Stimulated activated naive CD8-positive, alpha-beta T cell treated with anti-CD3 and anti-CD28 coated beads, Interleukin-15, Interleukin-2, amounts not matched to agents 100 U/mL and 50 U/mL, for 24 hours (primary cell): ENCODE measurements at places on chromosomes 11 and 22.

DNA sequence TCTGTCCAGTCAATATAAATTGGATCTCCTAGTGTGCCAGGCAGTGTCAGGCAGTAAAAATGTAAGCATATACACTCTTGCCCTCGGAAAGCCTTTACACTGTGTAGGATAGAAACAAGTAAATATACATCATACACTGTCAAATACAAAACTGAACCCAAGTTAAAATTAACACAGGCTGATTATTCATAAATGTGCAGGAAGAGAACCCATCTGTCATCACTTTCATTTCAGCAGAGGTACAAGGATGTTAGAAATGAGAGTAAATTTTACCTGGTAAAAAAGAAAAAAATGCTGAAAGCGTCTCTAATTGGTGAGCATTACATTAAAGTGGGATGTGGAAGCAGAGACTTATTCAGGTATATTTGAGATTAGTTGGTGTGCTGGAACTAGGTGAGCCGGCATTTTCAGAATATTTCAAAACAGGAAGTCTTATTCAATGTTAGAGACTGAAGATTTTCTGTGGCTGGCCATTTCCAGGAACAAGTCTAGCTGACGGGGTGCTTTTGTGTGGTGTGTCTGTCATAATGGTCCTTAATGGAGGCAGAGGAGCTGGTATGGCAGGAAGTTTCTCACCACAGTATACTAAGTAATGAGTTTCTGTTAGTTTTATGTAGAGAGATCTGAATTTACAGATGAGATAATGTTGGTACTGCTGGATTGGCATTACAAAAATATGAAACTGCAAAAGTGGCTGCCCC is 192.6 kb downstream of the CASP12 start:
- DNase-seq, result peak; percentile 56

GRCh38 chr22:35306350-35306967 is 6.8 kb downstream of the TOM1 start:
- no peak for DNase-seq

DNA sequence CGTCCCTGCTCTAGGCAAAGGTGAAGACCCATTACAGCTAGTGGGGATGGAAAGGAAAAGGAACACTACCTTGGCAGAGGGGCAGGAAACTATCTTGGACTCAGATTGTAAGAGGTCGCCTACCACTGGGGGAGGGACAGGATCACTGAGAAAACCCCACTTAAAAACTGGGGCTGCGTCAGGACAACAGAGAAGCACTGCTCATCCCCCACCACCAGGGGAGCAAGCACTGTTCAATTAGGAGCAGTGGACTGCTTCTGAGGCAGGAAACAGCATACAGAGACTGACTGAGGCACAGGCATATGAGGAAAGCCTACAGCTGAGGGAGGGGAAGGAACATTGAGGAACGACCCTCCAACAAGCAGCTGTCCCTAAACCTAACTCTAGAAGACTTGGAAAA is 20.8 kb upstream of the DLAT start:
- DNase-seq, result peak; percentile 20

GRCh38 chr11:134466610-134467567 is 54.8 kb upstream of the B3GAT1 start:
- DNase-seq, result no peak

DNA sequence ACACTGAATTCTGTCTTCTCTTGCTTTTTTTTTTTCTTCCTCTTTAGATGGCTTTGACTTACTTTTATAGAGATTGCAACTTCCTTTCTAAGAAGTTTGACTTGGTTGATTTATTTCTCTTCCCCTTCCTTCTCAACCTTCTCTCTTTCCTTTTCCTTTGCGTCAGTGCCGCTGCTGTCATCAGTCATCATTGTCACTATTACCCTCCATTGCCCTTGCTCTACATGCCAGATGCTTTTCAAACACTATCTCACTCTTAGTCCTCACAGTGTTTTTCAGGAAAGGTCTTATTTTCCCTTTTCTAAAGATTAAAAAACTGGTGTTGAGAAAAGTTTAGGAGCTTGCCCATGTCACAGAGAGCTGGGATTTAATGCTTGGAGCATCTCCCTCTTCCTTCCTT is 74.7 kb upstream of the C11orf87 start:
- DNase-seq, result no peak
